SK-N-SH (cell line): ENCODE measurements at places on chromosomes 1 and 21.

DNA sequence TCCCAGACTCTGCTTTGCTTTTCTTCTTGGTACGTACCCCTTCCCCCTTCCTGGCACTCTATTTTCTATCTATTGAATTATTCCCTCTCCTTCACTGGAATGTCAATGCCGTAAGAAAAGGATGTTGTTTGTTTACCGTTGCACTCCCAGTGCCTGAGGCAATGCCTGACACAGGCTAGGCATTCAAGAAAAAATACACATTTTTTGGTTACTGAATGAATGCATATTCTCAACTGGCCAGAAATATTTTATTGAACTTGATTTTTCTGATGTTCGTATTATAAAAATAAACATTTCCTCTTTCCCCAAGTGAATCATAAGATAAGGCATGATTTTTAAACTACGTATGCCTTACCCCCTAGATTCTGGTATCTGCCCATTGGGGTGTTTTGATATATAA, 41.2 kb downstream of the GNG12 start:
- DNase-seq: no peak

- peak; percentile 47 for DNase-seq
Observed at GRCh38 chr1:64745181-64745985, 508 bp downstream of the RAVER2 start.

DNA sequence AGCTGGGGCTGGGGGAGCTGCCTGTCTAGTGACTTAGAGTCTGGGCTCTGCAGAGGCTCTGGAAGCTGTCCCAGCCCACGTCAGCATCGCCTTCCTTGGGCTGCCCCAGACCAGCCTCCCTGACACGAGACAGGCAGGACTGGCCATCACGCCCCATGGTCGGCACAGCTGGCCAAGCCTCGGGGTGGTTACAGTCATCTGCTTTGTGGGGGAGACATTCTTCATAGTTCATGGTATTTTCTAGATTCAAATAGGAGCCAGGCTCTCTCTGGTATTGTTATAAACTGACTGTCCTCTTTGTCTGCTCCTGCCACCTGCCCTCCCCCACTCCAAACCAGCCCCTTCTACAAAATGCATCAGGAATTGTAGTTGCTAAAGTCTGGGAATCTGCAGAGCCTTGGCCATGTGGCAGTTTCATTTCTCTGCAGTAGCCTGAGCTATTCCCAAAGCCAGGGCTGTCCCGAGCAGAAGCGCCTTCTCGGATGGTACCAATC, 29.4 kb downstream of the OLFML2B start:
- peak; percentile 32 for DNase-seq

DNA sequence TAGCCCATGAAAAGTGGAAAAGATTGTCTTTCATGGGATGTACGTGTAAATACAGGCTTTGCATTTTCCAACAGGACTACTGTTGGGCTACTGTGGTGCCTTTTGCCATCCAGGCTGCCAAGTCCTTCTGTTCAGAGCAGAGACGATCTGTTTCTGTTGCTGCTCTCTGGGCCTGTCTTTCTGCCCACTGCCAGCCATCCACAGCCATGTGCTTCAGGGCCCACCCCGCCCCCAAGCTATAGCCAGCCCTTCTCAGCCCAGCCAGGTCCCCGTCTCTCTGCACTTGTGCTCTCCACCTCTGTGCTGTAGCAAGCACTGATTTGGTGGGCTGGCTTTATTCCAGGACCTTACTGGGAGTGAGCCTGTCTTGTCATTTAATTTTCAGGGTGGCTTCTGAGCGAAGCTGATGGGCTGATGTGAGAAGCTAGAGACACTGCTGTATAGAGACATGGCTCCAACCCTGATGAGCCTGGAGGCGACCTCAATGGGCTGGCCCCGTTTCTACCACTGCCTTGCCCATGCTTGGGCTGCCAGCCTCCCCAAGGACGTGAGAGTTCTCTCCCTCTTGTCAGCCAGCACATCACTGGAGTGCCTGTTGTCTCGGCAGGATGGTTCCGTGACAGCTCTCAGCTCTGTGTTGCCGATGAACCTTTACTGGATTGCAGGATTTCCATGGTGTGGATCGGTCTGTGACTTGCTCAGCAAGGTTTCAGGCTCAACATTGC, 137.8 kb downstream of the PEX14 start:
- DNase-seq: peak; percentile 83

GRCh38 chr1:21668232-21668950, 766 bp downstream of the RAP1GAP start:
- peak; percentile 65 for DNase-seq

DNA sequence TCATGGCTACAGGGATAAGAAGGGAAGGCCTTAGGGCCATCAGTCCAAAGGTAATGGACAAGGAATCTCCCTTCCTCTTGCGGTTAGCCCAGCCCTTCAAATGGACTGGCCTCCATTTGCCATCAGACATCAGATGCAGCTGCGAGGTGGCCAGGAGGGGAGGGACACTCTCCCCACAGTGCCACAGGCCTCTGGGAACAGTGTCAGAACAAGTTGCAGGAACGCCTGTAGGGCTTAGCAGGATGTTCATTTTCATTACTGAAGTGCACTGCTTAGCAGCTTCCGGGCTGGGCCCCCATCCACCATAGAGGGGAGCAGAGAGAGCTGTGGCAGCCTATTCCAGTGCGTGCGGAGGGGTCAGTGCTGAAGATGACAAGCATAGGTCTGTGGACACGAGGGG, 127.5 kb downstream of the GALNT2 start:
- DNase-seq: peak; percentile 53

GRCh38 chr1:210412240-210412639, 83.5 kb downstream of the HHAT start:
- DNase-seq: no peak

DNA sequence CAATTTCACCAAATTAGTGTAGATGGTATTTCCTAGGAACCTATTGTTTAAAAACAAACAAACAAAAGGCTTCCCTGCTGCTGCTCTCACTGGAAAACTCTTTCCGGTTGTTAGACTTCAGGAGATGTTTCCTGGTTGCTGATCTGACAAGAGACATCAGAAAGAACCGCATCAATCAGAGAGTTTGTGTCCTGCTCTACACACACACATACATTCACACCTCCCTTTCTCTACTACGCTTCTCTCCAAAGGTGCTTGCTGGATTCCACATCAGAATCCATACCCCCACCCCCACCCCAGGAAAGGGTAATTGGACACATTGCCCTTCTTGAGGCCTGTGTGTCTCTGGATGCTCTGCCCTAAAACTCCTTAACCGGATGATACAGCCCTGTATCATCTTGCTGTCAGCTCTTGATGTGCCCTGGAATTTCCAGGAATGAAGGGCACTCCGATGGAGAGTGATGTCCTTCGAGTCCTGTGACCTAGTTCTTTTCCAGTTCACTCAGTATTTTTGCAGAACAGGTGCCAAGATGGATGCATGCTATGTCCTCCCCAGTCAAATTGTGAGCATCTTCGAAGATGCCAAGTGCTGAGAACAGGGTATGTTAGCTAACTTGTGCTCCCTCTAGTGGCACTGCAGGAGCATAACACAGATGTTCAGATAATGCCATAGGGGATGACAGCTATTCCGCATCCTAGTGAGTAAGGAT, 113.7 kb upstream of the SLC35F3 start:
- DNase-seq: peak; percentile 69

DNA sequence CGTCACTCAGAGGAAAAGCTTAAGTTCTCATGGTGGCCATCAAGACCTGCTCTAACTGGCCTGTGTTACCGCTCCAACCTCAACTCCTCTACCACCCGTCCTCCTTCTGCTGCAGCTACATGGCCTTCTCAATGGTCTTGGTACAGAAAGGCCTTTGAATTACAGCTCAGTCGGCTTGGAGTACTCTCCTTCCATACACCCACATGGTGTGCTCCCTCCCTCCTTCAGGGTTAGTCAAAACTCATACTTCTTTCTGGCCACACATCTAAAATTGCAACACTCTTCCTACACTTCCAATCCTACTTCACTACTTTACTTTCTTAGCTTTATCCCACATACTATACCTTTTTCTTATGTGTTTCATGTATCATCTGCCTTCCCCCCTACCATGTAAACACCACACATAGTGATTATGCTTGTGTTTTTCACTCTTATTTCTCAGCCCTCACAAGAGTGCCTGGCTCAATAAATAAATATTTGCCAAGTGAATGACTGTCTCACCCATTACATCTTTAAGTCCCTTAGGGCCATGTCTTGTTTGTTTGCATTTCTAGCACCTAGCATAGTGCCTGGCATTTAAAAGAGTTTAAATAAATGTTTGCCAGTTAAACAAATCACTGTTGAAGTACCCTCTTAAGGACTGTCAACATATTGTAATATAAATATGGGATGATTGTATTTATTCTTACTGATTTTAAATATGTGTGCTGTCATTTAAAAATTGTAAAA, 37.6 kb upstream of the HMCN1 start:
- DNase-seq: no peak

DNA sequence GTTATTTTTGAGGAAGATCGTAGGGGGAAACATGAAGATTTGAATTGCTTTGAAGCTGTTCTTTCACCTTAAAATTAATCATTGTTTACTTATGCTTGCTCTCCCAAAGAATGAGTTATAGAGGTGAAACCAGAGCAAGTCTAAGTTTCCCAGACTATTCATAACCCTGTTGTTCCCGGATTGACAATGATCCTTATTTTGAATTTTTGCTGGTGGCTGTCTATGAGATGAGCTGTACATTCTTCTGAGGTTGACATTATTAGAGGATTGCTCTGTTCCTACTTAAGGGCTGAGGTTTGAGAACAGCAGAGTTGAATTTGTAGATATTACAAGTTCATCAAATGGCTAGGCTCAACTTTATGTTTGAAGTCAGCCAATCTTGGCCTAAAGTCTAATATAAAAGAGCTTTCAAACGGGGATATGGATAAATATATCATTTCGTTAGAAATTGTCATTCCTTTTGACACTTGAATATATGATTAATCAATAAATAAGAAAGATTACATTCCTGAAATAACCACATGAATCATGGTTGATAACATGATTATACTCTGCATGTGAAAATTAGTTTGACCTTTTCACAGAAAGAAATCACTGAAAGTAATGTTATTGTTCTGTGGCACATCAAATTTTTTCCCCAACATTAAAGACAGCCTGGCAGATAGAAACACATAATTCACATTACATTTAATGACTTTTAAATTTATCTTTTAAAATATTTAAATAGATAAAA, 19.1 kb upstream of the PDE4B start:
- no peak for DNase-seq

- no peak for DNase-seq
Observed at GRCh38 chr1:198143797-198144196, 13.0 kb upstream of the NEK7 start.

DNA sequence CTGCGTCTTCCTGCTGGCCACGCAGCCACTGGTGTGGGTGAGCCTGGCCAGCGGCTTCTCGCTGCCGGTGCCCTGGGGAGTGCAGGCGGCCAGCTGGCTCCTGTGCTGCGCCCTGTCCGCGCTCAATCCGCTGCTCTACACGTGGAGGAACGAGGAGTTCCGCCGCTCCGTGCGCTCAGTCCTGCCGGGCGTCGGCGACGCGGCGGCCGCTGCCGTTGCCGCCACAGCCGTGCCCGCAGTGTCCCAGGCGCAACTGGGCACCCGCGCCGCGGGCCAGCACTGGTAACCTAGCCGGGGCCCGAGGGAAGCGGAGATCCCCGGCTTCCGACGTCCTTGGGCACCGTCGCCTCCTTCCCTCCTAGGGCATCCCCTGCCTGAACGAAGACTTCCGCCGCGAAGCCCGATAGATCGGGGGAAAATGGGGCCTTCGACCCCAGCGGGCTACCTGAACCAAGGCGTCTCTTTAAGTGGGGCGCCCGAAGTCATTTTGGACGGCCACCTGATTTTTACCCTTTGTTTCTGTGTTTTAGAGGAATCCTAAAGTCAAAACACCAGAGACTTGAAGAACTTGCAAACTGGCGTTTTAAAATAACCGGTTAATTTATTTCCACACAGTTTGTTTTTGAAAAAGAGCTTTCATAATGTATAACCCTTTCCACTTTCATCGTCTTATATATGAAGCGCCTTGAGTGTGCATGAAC, 2.0 kb downstream of the GPR88 start:
- peak; percentile 77 for DNase-seq

DNA sequence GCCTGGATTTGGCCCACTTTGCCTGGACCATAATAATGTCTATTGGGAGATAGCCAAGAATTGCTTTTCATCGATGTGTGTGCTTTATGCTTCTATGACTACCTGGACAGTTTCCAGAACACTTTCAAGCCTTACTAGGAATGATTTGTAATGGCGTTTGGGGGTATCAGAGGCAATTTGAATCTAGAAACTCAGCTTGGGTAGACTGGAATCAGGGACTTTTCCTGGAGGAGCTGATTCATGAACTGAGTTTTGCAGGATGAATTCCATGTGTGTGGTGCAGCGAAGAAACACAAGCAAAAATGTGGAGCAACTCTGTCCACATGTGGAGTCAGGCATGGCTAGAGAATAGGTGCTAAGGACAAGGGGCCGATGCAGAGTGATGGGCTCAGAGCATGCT, 11.9 kb upstream of the TMEM61 start:
- no peak for DNase-seq

GRCh38 chr1:30909365-30910068, 959 bp upstream of the SDC3 start:
- DNase-seq: no peak

DNA sequence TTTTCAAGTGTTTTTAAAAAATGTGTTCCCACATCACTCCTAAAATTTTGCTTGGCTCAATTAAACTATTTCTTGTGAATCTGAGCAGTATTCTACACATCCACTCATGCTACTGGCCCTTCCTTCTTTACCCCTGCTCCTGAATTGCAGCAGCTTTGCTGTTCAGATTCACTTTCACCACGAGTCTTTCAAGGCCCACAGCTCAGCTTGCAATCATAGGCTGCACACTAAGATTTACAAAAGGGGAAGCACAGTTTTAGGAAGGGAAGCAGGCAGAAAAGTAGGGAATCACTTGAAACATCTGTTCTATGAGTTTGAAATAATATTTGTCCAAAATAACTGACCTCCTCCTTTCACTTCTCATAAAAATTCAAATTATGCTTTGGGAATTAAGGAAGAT, 70.9 kb upstream of the EDEM3 start:
- DNase-seq: no peak

- DNase-seq: peak; percentile 63
Observed at GRCh38 chr1:204445860-204446412, 34.3 kb upstream of the PPP1R15B start.

DNA sequence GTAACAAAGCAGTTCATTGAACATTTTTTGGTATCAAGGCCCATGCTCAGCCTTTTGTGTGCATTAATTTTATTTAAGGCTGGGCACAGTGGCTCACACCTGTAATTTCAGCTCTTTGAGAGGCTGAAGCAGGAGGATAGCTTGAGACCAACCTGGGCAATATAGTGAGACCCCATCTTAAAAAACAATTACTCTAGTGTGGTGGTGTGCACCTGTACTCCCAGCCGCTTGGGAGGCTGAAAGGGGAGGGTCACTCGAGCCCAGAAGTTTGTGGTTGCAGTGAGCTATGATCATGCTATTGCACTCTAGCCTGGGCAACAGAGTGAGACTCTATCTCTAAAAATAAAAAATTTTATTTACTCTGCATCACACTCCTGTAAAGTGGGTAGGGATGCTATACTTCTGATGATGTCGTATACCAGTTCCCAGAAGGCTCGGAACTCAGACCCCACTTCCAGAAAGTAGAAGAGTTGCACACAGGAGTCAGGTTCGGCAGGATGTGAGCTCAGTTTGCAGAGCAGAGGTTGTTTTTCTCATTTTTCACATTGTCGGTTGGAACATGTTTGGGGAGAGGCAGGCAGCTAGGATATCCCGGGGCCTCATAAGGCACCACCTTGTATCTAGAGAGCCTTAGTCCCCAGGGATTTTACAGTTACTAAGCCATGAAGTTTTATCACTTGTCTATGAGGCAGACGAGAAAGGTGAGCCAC, 144.6 kb downstream of the GALNT2 start:
- no peak for DNase-seq
